A549 treated with RU486 at 1 μM for 4 hours (cell line): ENCODE measurements at places on chromosomes 6 and 20. TPM values are rescaled to one million over a fixed set of nuclear protein-coding genes. Genes with fewer than 3 reads are reported as not detected.

Gene POU5F1
- total RNA-seq: 2.8 to 6.0 TPM (median 4.1 TPM) in 5 replicates

Gene MOG
- not detected in 5 replicates for total RNA-seq

Gene NRSN1
- not detected in 5 replicates for total RNA-seq

Gene LY6G6C
- 0.20 TPM in 1 of 5 replicates, not detected in the others for total RNA-seq

Gene SLC17A3
- total RNA-seq: 0.53 to 1.4 TPM (median 0.93 TPM) in 5 replicates

Gene COL21A1
- 0.43 to 1.5 TPM (median 0.72 TPM) in 5 replicates for total RNA-seq

Gene TRIM15
- total RNA-seq: 0.20 TPM in 1 of 5 replicates, not detected in the others

Gene SEMG1
- total RNA-seq: not detected in 5 replicates

Gene EPB41L2
- 29.5 to 48.3 TPM (median 38.8 TPM) in 5 replicates for total RNA-seq

Gene BTN1A1
- not detected in 5 replicates for total RNA-seq

Gene MPIG6B
- not detected in 5 replicates for total RNA-seq

Gene HLA-A
- 113 to 153 TPM (median 141 TPM) in 5 replicates for total RNA-seq

Gene SPTLC3
- 0.02 to 0.44 TPM in 2 of 5 replicates, not detected in the others for total RNA-seq

Gene SCAF8
- 15.2 to 22.5 TPM (median 17.4 TPM) in 5 replicates for total RNA-seq

Gene KIF3B
- total RNA-seq: 22.5 to 27.3 TPM (median 25.6 TPM) in 5 replicates

Gene SLC22A2
- 0.10 to 0.23 TPM in 2 of 5 replicates, not detected in the others for total RNA-seq

Gene ERMARD
- total RNA-seq: 4.6 to 7.3 TPM (median 6.5 TPM) in 5 replicates

Gene OR2B6
- 0.20 to 0.21 TPM in 2 of 5 replicates, not detected in the others for total RNA-seq

Gene EEF1E1
- 57.5 to 92.9 TPM (median 67.0 TPM) in 5 replicates for total RNA-seq

Gene GSTA1
- 0.26 TPM in 1 of 5 replicates, not detected in the others for total RNA-seq

Gene SNAI1
- 11.0 to 18.7 TPM (median 15.1 TPM) in 5 replicates for total RNA-seq
